ENCODE measurements at places on chromosomes 16 and 17.

- DNase-seq, result no peak
These were observed 8.3 kb upstream of the CDC6 start for GRCh38 chr17:40279402-40279801.

- DNase-seq, result peak; percentile 74
These were observed 55.1 kb upstream of the CCL2 start for GRCh38 chr17:34199932-34200534.

GRCh38 chr16:74094962-74095361 is 201.7 kb upstream of the PSMD7 start:
- DNase-seq, result no peak

GRCh38 chr17:79011451-79012147 is 2.0 kb upstream of the CANT1 start:
- no peak for DNase-seq

DNA sequence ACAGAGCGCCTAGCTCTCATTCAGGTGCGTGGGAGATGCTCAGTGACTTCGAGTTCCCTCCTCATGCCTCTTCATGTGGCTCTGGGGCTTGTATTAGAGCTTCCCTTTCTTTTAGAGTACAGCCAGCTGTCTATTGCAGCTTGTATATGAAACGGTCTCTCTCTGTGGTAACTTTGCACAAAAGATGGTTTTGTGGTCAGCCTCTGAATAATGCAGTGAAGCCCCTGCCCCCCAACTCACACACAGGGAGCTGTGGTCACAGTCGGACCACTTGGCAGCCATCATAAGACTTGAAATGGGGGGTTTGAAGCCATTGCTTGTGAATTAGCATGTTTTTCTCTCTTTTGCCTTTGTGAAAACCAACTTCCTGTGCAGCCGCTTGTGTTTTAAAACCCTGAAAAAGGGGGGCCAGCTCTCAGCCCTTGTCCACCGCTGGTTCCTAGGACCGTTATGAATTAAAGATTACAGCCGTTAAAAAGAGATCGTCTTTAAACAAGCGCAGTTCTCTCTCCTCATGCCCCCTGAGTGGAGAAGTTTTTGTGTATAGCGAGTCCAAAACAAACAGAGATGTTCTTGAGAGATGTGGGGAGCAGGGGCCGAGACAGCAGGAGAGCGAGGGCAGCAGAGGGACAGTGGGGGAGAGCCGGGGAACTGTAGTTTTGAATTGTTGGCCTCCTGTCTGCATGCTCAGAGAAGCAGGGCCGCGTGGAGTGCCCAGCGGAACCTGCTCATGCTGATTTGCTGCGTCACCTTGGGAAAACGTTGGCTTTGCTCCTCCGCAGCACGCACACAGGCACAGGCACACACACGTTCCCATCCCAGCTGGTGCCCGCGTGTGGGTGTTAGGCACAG is 199.0 kb downstream of the MSI2 start:
- DNase-seq, result no peak

DNA sequence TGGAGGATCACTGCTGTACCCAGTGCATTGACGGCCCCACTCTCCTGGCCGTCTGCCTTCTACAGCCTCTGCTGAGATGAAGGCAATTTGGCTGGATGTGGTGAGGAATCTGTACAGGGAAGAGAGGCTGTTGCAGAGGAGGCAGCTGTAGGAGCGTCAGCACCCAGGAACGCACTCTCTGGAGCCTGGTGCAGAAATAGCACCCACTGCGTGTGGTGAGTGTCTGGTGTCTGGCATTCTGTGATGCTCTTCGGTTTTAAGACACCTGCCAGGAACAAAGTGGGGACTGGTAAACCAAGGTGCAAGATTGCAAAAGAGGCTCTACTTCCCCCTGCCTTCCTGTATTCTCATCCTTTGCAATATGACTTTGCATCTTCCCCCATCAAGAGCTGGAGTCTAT is 187.5 kb upstream of the SDK2 start:
- no peak for DNase-seq

- no peak for DNase-seq
These were observed 39.5 kb upstream of the CDH13 start for GRCh38 chr16:82587289-82587688.

DNA sequence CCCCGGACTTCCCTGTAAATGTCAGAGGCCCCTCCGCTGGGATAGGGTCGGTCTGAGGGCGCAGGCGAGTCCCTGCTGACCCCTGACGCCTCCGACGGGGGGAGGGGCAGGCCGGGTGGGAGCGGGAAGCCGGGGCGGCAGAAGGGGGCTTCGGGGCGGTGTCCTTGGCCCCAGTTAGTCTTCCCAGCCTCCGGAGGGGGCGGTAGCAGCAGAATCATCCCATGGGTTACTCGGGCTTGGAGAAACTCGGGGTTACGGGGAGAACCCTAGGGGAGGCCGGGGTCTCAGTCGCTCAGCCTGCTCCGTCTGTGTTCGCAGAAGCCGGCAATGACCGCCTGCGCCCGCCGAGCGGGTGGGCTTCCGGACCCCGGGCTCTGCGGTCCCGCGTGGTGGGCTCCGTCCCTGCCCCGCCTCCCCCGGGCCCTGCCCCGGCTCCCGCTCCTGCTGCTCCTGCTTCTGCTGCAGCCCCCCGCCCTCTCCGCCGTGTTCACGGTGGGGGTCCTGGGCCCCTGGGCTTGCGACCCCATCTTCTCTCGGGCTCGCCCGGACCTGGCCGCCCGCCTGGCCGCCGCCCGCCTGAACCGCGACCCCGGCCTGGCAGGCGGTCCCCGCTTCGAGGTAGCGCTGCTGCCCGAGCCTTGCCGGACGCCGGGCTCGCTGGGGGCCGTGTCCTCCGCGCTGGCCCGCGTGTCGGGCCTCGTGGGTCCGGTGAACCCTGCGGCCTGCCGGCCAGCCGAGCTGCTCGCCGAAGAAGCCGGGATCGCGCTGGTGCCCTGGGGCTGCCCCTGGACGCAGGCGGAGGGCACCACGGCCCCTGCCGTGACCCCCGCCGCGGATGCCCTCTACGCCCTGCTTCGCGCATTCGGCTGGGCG is 542 bp downstream of the GUCY2D start:
- DNase-seq, result no peak

GRCh38 chr16:72203401-72203800 is 31.4 kb upstream of the PMFBP1 start:
- no peak for DNase-seq

DNA sequence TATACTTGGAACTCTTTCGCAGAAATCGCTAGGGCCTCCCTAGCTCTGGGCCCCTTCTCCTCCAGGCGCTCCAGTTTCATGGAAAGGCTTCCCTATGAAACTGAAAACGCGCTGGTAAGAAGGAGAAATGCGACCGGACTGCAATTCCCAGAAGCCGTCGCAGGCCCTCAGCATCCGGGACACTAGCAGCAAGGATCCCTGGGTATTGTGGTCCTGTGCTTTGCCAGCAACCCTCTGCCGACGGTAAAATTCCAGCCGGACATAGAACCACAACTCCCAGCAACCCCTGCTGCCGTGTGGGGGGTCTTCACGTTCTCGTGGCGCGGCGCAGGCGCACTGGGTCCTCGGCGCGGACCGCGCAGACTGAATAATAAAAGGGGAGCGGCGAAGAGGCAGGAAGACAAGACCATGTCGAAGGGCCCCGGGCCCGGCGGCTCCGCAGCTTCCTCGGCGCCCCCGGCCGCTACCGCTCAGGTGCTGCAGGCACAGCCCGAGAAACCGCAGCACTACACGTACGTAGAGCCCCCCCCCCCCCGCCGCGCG is at the start of gene UNK:
UNK (plus strand) TSS at position 334 of the 543 bp plus-strand sequence; CDS start at position 409, 75 bp downstream.
- peak; percentile 99 for DNase-seq

DNA sequence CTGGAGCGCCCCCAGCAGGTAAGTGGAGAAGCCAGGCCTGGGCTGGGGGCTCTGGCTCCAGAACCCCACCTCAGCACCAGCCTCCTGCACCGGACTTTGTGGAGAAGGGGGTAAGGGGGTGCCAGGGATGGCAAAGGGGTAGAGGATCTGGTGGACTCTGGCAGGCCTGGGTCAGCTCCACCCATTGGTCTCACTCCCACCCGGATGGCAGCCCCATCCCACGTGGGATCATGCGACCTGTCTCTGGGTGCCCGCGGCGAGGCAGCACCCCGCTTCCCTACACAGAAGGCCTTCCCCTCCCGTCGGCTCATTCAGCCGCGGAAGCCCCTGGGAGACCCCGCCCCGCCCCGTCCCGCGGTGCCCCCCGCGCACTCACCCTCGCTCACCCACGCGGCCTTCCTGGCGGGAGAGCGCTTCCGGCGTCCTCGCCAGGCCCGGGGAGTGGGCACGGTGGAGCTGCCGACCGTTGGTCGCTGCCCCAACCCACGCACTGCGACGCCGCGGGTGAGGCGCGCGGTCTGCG is 498 bp upstream of the PLEKHG4 start:
- peak; percentile 44 for DNase-seq

- DNase-seq, result peak; percentile 55
These were observed 217.8 kb downstream of the SPECC1 start for GRCh38 chr17:20226814-20227482.

- no peak for DNase-seq
These were observed 11.7 kb upstream of the PRPSAP1 start for GRCh38 chr17:76365256-76365903.

DNA sequence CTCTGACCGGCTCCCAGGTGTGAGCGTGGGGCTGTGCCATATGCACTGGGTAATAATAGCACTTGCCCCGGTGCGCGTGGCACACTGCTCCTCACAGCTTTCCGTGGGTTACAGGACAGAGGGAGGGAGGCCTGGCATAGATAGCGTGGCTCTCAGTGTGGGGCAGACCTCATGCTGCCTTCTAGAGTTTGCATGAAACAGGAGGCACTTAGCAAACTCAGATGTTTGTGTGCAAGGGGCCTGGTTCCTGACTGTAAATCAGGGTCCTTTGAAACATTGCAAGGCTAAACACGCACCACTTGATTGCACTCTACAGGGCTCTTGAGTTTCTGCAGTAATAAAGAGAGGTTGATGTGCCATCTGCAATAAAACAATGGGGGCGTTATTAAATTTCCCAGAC is 101.7 kb downstream of the RPTOR start:
- DNase-seq, result peak; percentile 79

DNA sequence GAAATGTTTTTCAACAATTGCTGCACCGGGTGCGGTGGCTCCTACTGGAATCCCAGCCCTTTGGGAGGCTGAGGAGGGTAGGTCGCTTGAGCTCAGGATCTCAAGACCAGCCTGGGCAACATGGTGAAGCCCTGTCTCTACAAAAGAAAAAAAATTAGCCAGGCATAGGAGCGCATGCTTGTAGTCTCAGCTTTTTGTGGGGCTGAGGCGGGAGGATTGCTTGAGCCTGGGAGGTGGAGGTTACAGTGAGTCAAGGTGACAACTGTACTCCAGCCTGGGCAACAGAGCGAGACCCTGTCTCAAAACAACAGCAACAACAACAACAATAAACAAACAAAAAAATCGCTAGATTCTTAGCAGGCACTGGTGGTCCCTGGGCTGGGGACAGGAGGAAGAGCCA is 28.5 kb downstream of the IL21R start:
- DNase-seq, result no peak

DNA sequence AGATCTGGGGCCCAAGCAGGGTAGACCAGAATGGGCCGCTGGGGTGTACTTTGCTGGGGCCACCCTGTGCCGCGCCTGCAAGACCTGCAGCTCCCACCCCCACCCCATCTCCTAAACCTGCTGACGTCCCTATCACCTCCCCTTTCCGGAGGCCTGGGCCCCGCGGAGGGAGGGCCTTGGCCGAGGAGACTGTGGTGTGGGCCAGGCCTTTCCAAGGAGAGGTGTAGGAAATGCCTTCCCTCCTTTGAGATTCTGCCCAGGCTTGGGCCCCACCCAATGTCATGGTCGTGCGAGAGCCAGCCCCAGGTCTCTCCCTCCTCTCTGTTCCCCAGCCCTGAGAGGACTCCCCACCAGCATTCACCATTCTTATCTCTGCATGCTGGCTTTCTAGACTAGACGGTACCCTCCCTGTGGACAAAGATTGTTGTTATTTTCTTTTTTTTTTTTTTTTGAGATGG is 3.9 kb upstream of the WFIKKN2 start:
- no peak for DNase-seq

- DNase-seq, result no peak
These were observed 52.5 kb downstream of the ZNF778 start for GRCh38 chr16:89269805-89270665.

- DNase-seq, result no peak
These were observed 61.9 kb upstream of the DHX40 start for GRCh38 chr17:59503500-59503899.

DNA sequence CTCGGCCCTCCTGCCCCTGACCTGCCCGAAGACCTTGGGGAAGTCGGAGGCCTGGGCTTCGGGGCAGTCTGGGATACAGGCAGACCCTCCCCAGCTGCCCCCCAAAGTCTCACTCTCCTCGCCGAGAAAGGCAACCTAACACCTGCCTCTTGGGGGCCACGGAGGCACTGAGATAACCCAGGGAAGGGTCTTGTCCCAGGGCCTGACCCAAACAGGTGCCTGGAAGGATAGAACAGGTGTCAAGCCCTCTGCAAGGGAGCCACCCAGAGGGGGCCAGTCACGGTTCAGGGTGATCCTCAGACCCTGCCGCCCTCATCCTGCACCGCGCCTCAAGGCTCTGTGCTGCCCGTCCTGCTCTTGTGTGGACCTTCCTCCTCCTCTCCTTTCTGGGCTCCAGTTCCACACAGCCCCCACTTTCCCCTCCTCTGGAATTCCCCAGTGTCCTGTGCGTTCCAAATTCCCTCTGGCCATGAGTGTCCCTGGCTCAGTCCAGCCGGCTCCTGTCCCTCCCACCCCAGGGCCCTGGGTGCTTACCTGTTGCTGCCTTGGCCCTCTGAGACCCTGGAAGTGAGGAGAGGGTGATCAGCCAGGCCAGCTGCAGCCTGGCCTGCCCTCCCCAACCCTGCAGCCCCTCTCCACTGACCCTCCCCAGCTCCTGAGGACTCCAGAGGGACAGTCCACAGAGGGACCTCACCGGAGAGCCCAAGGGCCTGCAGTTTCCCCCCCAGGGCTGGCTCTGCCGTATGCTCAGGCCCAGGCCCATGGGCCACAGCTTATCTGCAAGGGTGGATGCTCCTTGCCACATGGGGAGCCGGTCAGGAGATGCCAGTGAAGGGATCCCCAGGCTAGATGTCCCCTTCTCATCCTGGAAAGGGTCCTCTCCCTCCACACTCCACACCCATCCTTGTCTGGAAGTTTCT is 3.8 kb downstream of the PRSS27 start:
- DNase-seq, result no peak

- peak; percentile 88 for DNase-seq
These were observed 30.6 kb downstream of the CHD9 start for GRCh38 chr16:53085369-53085843.

- DNase-seq, result no peak
These were observed 6.9 kb downstream of the GNAO1 start for GRCh38 chr16:56198006-56198754.

- DNase-seq, result no peak
These were observed 9.1 kb downstream of the FOXJ1 start for GRCh38 chr17:76131692-76132573.

DNA sequence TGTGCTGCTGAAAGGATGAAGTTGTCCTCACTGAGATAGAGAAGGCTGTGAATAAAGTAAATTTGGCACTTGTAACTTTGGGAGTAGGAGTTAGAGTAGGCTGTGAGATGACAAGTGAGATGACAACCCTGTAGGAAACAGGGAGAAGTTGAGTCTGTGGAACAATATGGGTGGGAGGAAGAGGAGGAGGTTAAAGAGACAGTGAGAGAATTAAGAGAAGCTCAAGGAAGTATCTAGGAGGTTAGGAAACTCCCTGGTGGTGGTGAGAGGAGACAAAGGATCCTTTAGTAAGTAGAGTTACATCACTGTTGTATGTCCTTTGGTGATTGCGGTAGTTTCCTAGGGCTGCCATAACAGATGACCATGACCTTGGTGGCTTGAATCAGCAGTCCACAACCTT is 10.7 kb upstream of the HSD17B2 start:
- DNase-seq, result no peak

- DNase-seq, result no peak
These were observed 13.9 kb downstream of the SOCS3 start for GRCh38 chr17:78345791-78346494.
